EH (cell line): ENCODE measurements at places on chromosomes 5 and 9.
A peak's percentile ranks its signal among the peaks of the same experiment; 100 is the strongest.

GRCh38 chr5:34017254-34017653 is 9.4 kb upstream of the AMACR start:
- DNase-seq, result no peak

GRCh38 chr5:111720333-111720890 is 36.6 kb downstream of the NREP start:
- DNase-seq, result no peak

DNA sequence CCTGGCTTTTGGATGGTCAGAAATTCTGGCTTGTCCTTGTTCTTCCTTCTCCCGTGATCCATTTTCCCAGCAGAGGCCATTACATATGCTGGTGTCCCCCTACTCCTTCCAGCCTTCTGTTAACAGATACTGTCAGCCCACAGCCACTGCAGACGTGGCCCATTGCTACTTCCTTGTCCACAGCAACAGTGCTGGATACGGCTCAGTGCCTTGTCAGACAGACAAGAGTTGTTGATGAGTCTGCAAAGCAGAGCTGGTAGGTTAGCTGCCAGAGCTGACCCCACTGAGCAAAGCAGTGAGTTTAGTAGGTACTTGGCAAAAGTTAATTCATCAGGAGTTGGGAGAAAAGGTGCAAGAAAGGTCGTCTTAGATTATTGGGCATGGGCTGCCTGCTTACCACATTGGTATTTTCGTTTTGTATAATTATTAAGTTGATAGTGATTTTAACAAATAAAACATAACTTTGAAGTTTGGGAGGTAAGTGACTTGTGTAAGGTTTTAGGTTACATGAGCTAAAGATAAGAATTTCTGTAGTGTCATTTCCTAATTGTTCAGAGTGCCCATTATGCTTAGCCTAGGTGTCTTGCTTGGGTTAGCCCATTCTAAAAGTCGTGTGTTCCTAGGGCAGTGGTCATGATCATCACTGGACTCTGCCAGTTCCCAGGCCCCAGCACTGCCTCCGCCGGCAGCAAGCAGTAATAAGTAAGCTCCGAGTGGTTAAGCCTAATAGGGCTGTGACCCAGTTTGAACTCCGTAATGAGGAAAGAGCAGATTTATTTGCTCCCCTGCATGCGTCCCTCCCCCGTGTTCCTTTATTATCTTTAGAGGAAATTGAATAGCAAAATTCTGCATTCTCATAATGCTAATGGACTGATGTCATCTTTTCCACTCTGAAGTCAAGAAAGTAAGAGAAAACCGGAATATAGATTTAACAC is 292.0 kb downstream of the FANCC start:
- peak; percentile 98 for DNase-seq

DNA sequence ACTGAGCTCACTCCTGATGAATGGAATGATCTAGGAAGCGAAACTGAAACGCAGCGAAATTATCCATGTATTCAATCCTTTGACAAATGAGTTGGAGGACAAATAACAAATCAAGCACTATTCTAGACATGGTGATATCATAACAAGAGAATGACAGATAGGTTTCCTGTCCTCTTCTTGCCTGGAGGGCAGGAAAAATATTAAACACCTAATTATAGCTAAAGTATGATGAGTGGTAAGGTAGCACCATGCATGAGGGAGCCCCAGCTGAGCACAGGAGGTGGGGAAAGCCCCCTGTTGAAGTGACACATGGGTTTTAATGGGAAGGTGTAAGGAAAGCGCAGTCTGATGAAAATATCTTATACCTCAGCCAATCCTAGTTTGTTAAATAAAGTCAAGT is 225.2 kb downstream of the NPR3 start:
- peak; percentile 12 for DNase-seq

DNA sequence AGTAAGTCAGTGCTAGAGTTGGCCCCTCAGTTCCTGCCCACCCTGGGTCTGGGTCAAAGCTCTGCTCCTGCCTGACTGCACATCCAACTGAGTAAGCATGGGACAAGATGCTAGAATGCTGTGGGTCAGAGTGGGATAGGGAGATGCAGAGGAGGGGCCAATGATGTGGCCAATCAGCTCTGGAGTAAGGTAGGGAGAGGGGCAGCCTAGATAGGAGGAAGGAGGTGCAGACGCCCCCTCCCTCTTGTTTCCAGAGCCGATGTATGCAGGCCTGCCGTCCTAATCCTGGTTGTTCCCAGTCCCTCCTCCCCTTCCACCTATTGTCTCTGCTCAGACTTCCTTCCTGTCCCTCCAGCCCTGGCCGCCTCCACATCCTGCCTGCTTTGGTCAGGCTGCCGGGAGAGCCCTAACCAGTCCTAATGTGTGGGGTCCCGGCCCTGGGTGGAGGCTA is 1.3 kb downstream of the ARAP3 start:
- DNase-seq, result peak; percentile 60

DNA sequence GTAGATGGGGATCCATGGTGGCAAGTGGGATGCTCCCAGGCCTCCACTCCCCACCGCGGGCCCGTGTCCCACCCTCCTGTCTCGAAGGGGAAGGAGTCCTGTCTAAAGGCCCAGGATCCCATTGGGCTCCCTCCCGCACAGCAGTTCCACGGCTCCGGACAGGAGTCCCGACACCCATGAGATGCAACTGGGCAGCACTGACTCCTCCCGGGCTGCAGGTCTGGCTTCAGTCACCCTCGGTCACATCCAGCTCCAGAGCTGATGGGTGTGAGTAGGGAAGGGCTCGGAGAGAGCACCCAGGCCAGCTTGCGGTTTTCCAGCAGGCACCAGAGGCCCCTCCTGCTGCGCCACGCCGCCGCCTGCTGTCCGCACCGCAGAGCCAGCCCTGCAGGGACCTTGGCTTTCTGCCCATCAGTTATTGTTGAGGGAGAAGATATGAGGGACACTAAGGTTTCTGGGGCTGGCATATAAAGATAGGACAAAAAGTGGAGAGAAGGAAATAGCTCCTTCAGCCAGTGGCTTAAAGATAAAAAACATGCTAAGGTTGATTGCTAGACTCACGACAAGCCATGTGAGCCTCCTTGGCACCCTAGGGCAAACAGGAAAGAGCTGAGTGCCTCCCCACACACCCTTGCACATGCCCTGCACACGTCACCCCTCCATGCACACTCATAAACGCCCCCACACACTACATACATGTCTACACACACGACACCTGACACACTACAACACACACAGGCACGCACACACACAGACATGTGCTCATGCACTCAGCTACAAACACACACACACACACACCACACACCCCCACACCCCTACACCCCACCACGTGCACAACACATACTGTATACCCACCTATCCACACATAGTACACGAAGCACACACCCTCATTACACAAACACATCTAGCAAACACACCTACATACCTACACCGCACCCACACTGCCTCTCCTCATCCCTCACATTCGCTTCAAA is 79.0 kb downstream of the AK8 start:
- peak; percentile 39 for DNase-seq

DNA sequence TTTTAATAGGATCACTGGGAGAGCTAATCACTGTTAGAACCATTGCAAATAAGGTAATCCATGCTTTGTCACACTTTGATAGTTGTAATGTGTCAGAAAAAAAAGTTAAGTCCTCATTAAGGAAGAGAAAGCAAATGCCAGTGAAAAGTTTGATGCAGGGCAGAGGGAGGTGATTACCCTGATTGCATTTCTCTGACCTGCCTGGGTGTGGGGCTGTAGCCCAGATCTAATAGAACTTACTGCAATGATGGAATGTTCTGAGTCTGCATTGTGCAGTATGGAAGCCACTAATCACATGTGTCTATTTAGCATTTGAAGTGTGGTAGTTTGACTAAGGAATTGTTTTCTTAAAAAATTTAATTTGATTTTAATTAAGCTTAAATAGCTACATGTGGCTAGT is 202.7 kb downstream of the ATP10B start:
- DNase-seq, result no peak

GRCh38 chr9:6564360-6564759 is 81.2 kb downstream of the GLDC start:
- DNase-seq, result peak; percentile 46

DNA sequence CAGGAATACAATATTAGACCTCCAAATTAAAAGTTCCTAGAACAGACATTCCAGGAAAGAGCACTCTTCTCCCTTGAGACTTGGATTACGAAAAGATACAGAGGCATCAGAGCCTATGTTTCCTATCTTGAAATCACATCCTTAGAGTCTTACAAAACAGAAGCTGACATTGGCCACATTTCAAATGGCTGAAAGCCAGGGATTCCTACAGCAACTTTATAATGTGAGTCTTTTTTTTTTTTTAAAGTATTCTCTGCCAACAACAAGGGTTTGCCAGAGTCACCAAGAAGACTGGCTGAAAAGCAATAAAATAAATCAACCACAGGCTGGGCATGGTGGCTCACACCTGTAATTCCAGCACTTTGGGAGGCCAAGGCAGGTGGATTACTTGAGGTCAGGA is 63.1 kb downstream of the TRPM6 start:
- peak; percentile 41 for DNase-seq

DNA sequence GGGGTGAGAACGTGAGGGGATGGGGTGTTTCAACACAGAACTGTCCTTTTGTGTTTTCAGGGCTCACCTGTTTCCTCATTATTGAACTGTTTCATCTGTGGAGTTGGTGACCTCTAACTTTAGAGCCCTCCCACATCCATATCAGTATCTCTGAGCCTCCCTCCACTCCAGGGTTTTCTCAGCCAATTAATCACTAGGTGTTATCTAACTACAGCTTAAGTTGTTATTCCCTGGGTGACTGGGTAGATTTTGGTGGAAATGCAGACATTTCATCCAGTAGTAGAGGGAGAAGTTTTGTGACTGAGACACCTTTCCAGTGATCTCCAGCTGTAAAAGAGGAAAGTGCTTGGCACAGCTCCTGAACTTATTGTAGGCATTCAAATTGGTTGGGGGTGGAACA is 23.7 kb downstream of the PPP3R2 start:
- DNase-seq, result no peak

GRCh38 chr5:89071101-89071940 is 188.3 kb upstream of the MEF2C start:
- DNase-seq, result no peak

DNA sequence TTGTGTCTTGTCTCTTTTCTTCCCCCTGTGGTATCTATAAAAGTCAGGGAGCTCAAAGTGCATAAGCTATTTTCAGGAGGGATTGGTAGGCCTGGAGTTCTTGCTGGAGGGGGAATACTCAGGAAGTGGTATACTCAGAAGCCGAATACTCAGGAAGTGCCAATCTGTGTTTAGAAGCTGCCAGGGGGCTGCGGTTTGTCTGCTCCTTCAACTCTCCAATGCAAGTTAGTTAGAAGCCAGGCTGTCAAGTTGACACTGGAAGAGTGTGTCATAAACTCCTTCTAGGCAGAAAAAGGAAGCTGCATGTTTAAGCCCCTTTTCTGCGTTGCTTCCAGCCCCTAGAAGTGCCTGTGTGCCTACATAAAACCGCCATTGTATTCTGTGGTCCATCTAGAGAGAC is 366.5 kb downstream of the TAF11L14 start:
- DNase-seq, result no peak

DNA sequence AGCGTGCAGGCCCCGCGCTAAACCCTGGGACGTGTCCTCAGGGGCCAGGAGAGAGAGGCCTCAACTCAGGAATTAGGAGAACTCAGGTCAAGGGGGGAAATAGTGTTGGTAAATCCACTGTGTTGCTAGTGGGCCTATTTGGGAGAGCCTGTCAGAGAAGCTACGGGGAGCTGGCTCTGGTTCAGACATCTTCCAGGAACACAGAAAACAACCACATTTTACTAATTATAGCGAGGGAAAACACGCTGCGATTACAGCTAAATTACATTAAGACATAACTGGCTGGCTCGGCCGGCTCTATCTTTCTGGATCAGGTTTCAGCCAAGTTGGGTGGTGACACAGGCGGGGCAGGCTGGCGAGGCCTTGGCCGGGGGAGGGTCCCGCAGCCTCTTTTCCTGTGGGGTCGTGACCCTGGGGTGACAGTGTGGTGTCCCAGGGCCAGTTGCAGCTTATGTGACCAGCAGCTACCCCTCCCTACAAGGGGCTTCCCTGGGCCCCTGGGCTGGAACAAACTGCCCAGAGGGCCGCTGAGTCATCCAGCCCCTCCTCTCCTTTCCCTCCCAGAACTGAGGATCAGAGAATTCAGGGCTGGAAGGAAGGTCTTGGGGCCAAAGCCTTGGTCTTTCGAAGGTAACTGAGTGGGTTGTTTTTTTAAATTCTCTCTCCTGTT is 75.1 kb downstream of the FGF18 start:
- DNase-seq, result peak; percentile 90

DNA sequence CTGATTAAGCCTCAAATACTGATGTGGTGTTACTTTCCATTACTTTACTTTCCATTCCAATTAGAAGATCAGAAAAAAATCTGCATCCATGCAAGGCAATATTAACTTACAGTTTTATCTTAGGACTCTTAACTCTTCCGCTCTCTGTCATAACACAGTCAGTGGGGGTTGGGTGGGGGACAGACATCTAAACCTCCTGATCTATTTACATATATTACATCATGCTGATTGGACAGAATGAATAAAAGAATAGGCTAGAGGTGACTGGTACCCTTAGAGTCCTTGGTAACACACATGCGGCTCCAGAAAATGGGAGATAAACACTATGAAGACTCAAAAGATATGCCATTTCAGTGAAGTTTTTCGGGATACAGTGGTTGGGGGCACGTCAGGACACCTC is 27.6 kb downstream of the RAPGEF6 start:
- DNase-seq, result no peak

DNA sequence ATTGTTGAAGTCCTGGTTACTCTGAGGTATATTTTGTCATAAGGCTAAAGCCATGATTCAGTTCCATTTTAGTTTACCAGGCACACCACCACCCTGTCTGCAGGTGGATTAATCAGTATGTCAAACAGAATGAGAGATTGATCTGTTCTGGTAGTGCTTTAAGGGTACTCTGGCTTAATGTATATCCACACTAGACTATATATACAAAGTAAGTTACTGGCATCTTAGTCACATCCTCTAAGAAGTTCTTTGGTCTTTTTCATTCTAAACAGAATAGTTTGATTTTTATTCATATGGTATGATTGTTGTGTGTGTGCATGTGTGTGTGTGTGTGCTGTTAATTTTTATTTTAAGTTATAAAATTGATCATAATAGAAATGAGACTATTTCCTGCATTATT is 61.8 kb downstream of the RAB24 start:
- DNase-seq, result no peak

GRCh38 chr9:112378328-112379176 is 1.4 kb upstream of the HSDL2 start:
- peak; percentile 13 for DNase-seq

GRCh38 chr9:89496645-89497256 is 1.2 kb downstream of the SEMA4D start:
- DNase-seq, result no peak
